H1 (cell line): ENCODE measurements at places on chromosomes 5 and 9. TPM values are rescaled to one million over a fixed set of nuclear protein-coding genes. Genes with fewer than 3 reads are reported as not detected.

Gene FSTL4
- 4.1 and 6.1 TPM in 2 replicates for total RNA-seq

Gene SMIM33
- not detected in 2 replicates for total RNA-seq

DNA sequence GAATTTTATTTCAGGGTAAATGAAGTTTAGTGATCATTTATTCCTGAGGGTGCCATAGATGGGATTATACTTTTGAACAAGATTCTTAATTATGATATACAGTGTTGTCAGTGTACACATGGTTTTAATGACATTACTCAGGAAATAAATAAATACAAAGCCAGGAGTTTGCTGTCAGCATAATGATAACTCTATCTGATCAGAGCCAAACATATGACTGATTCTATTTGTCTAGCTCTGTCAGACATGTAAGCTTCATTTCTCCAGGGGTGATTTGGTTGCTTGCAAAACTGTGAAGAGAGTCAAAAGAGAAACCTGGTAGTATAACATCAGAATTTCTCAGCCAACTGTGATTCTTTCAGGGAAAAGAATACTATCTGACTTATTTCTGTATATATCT is 1425.8 kb upstream of the C9orf72 start:
- H3K4me3 ChIP-seq = no peak overlapping the region
- no peak overlapping the region for H3K27ac ChIP-seq
- no peaks in the 10 kb centered on the region for H3K36me3 ChIP-seq
- no peak for DNase-seq
- no peaks in the 10 kb centered on the region for H3K4me1 ChIP-seq

Gene FOXD4L5
- total RNA-seq = 0.13 TPM in 1 of 2 replicates, not detected in the other

GRCh38 chr5:92567831-92568450 is 1013.1 kb downstream of the NR2F1-AS1 start:
- H3K36me3 ChIP-seq = no peaks in the 10 kb centered on the region
- H3K27me3 ChIP-seq = no peaks in the 10 kb centered on the region
- DNase-seq = no peak
